ENCODE measurements at places on chromosomes 12 and 14.
A peak's percentile ranks its signal among the peaks of the same experiment; 100 is the strongest.

DNA sequence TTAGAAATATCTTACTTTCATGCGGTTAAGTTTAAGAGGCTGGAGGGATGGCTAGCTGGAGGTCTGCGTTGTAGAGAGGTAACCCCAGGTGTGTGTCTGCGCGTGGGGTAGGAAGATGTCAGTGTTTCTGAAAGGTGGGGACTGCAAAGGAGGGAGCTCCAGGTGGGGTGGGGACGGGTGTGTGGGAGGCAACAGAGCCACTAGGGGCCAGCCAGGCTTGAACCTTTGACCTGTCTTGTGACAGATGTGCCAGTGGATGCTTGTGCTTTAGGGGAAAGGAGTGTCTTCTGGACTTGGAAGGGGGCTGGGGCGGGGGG lies 841 bp downstream of the GLI1 start:
- no peak for DNase-seq

DNA sequence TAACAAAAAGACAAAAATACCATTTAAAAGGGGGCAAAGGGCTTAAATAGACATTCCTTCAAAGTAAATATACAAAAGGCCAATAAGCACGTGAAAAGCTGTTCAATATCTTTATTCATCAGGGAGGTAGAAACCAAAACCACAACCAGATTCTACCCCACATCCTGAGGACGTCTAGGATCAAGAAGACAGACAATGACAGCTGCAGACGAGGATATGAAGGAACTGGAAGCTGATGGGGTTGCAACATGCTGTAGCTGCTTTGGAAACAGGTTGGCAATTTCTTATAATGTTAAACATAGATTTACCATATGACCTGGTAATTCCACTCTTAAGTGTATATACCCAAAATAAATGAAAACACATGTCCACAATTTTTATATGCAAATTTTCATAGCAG lies 85.1 kb upstream of the C14orf180 start:
- DNase-seq: no peak

GRCh38 chr14:21860172-21860571 lies 186.6 kb upstream of the OR4E1 start:
- peak; percentile 29 for DNase-seq

- DNase-seq: no peak
These were observed at the start of gene SPIC for GRCh38 chr12:101474711-101475386. Gene SPIC (plus strand): TSS chr12:101475336. CDS start chr12:101476905, 1,569 bp downstream.

Measured in fibroblast of mammary gland (primary cell).